NCI-H2029 (cell line): ENCODE measurements at places on chromosomes 12 and 14.

GRCh38 chr14:99817331-99817730 lies 24.1 kb downstream of the EML1 start:
- no peak for DNase-seq

DNA sequence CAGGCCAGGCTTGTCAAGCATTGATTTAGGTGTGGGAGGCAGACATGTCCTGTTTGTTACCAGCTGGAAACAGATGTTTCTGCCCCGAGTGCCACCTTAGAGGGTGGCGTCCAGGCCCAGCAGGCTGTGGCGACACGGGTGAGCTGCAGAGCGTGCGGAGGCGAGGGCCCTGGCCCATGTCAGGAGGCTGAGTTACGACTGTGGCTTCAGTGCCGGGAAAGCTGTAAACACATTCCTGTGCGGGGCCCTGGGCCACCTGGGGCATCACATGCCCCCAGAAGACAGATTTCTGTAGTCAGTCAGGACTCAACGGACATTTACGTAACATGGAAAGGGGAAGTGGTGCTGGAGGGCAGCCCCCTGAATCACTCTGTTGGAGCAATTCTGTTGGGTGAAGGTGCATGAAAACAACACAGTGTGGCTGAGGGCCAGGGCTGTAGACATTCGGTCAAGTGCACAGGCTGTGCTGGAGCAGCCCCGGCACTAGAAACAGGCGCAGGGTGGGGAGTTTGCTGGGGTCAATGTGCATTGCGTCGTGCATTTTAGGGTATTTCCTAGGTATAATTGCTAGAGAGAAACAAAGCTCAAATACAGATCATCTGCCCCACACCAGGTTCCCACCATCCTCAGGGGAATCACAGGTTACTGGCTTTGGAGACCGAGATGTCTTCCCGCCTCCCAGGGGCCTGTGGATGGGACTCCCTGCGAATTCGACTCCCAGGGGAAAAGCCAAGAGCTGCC lies 291.8 kb downstream of the TMEM121 start:
- no peak for DNase-seq

DNA sequence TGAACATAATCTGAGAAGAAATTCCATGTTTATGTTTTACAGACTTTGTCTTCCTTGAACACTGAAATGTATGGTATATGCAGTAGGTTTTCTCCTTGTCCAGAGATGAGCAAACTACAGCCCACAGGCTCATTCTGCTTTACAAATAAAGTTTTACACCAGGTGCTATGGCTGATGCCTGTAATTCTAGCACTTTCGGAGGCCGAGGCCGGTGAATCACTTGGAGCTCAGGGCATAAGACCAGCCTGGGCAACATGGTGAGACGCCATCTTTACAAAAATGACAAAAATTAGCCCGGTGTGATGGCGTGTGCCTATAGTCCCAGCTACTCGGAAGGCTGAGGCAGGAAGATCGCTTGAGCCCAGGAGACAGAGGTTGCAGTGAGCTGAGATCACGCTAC lies 64.7 kb downstream of the LRP6 start:
- no peak for DNase-seq

GRCh38 chr12:64006211-64006825 lies 161.8 kb downstream of the SRGAP1 start:
- DNase-seq: no peak

DNA sequence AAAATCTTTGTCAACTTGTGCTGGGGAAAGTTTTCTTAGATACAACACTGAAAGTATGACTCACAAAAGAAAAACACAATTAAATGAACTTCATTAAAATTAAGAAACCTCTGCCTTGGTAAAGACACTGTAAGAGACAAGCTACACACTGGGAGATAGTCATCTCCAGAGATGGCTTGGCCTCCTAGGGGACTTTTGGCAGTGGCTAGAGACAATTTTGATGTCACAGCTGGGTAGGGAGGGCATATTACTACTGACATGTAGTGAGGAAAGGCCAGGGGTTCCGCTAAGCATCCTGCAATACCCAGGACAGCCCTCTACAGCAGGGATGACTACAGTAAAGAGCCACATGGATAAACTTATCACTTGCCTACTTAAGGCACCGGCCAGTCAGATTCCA lies 8.7 kb upstream of the RNASE4 start:
- DNase-seq: no peak

- DNase-seq: no peak
Observed at GRCh38 chr14:104221636-104222369, 83.4 kb downstream of the KIF26A start.

GRCh38 chr12:21894792-21895595 lies 46.2 kb downstream of the ABCC9 start:
- no peak for DNase-seq

DNA sequence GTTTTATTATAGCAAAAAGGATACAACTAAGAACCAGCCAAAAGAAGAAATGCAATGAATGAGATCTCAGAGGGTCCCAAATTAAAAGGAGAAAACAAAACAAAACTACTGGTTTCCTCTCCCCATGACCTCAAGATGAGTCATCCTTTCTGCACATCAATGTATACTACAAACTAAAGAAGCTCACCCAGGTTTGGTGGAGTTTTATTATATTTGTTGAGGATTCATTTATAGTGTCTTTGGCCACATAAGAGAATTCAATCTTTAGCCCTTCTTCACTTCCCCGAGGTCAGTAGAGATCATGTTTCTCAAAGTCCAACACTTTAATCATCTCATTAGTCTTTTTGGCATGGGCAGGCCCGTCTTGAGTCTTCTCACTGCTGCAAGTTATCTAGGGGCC lies 210.6 kb downstream of the SLC6A15 start:
- no peak for DNase-seq

GRCh38 chr14:32934881-32935633 lies 3.6 kb upstream of the NPAS3 start:
- DNase-seq: peak; percentile 69

DNA sequence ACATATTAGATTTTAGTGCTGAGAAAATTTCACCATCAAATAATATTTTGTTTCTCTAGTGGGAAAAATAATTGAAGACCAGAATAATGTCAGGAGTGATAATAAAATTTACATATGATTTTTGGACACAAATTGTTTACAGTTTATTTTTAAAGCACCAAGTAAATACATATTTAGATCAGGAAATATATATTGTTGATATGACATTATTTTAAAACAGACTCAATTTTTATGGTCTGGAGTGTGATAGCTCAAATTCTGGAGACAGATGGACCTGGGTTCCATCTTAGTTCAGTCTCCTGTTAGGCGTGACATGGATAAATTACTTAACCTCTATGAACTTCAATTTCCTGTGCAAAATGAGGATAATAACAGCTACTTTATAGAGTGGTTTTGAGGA lies 135.4 kb downstream of the TPH2 start:
- no peak for DNase-seq

DNA sequence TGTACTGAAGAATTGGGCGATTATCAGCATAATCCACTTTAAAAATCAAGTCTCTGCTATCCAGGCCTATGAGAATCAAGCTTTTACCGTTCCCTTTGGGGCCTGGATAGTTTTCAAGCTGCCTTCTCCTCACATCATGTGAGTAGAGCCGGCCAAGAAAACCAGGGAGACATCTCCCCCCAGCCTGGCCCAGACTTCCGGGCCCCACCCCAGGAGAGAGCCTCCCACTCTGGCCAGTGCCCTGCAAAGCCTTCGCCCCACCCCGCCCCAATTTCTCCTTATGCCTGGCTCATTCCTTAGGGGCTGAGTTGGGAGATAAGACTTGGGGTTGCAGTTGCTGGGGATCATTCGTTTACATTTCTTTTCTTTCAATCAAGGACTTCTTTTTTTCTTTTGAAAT lies 1.4 kb upstream of the TMEM132C start:
- no peak for DNase-seq

GRCh38 chr12:124780752-124781685 lies 82.6 kb downstream of the SCARB1 start:
- DNase-seq: no peak

DNA sequence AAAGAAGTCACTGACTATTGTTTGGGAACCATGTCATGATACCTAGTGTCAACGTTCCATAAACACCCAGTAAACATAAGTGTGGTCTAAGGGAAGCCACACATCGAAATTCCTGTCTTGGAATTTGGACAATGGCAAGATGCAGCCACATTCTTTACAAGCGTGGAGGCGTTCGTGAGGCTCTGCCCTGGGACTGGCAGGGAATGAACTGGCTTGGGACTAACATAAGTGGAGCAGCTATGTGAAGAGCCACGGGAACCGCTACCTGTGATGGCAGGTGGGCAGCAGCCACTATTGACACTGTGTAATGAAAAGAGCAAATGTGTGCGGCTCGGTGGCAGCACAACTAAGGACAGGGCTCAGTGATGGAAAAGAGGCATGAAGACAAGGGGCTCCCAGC lies 10.0 kb upstream of the NRIP2 start:
- no peak for DNase-seq

DNA sequence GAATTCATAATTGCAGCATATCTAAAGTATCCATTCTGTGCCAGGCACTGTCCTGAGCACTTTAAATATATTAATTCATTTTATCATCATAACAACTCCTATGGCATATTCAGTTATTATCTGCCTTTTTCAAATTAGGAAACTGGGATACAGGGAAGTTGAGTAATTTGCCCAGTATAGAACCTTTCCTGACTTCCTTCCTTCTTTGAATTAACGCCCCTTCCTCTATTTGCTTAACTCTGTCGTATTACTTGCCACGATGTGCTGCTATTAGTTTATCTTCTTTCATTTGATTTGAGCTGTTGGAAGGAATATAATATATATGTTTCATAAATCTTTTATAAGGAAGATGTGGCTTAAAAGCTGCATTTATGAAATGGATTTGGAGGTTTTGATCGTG lies 25.4 kb upstream of the FAM177A1 start:
- DNase-seq: no peak

GRCh38 chr12:33596061-33596460 lies 156.4 kb upstream of the SYT10 start:
- DNase-seq: no peak

DNA sequence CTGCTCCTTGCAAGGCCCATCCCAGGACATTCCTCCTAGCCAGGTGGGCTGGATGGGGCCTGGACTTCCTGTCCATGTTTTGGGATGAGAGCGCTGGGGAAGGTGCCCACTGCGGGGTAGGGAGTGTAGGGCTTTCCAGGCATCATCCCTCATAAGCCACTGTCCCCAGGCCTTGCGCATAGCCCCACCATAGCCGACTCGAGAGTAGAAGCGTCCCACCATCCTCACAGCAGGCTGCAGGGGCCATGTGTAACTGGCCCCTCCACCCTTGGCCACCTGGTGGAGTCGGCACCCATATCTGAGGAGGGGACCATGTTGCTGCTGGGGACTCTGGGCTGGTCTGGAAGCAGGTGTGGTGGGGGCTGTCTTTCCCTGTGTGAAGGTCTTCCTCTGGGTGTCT lies 30.5 kb downstream of the SH2B3 start:
- no peak for DNase-seq
